Hindlimb muscle (tissue), 1 donor: ENCODE measurements at places on chromosomes 11 and 22. TPM values are rescaled to one million over a fixed set of nuclear protein-coding genes. Genes with fewer than 3 reads are reported as not detected.
A peak's percentile ranks its signal among the peaks of the same experiment; 100 is the strongest.

DNA sequence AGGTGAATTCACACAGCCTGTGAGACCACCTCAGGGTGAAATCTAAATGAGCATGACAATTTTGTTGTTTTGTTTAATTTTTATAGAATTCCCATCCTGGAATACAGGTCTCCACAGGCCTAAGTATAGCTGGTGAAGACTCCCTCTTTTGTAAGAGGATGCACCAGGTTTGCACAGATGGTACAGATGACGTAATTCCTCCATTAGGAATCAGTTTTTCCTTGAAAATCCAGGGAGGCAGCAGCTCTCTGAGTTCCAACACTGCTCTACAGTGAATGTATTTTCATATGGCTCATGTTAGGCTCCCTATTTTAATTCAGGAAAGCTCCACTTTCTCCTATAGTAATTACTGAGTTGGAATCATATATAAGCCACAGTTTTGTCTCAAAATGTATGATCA, 47.2 kb downstream of the USP28 start:
- DNase-seq: no peak

DNA sequence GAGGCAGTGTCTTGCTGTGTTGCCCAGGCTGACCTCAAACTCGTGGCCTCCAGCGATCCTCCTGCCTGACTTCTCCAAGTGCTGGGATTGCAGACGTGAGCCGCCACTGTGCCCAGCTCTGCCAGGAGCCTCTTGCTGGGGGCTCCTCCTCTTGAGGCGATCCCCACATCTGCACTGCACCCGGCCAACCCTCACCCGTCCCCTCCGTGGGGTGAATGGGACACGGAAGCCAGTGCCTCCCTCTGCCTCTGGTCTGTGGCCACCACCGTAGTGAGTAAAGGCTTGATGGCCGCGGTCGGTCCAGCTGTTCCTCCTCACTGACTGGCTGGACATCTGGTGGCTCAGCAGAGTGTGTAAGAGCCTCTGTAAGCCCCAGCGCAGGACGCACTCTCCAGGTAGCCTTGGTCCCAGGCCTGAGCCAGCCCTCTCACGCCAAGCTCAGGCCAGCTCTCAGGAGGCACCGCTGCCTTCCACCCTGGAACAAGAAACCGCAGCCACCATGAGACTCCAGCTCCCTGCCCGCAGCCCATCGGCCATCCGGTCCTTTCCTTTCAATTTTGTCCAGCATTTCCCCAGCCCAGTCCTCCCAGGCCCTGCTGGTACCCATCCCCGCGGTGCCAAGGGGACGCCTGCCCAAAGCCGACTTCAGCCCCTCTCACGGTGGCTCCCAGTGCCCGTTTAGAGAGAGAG, 100.3 kb downstream of the BRD1 start:
- no peak for DNase-seq

DNA sequence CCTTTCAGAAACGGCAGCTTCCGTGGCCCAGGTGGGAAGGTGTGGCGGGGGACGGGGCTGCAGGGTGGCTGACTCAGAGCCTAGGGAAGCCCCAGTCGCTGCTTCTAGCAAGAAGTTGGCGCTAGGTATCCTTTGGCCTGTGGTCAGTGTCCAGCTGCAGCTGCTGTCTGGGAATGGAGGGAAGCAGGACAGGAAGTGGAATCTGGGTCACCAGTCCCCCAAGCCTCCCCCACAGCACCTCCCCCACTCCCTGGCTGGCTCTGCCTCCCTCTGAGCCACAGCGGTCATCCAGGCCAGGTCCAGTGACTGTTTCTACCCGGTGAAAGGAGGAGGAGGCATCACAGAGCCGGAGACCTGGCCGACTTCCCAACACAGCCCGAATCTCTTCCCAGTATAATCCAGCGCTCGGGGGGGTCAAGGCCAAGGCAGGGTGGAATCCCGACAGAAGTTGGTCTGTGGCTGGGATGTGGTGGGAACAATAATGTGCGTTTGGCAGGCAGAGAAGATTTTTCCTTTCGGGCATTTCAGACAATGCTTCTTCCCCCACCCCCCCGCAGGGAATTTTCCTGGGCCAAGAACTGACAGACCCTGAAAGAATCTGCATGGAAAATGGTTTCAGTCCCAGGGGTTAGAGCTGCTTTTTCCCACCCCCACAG, 45.1 kb downstream of the C11orf96 start:
- DNase-seq: peak; percentile 88

GRCh38 chr11:134417871-134418840, 6.1 kb upstream of the B3GAT1 start:
- DNase-seq: peak; percentile 63

- DNase-seq: no peak
These were observed 769.8 kb downstream of the BRD1 start for GRCh38 chr22:49057910-49058309.

DNA sequence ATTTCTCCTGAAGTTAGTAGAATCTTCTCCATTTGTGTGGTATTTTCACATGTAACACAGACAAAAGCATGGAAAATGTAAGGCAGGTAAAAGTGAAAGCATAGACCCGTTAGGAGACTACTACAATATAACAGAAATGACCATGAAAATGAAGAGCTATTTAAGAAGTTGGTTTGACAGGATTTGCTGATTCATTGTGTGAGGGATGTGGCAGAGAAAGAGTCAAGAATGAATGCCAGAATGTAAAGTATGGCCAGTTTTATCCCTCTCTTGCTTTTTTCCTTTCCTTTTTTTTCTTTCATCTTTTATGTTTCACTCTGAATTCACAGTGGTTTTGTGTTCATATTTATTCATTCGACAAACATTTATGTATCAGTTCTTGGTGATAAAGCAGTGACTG, 115.9 kb downstream of the ARFGAP2 start:
- no peak for DNase-seq

- DNase-seq: no peak
These were observed 10.0 kb downstream of the VSIG10L2 start for GRCh38 chr11:125955856-125956255.

GRCh38 chr11:2645779-2646118, 54.0 kb downstream of the KCNQ1OT1 start:
- no peak for DNase-seq

DNA sequence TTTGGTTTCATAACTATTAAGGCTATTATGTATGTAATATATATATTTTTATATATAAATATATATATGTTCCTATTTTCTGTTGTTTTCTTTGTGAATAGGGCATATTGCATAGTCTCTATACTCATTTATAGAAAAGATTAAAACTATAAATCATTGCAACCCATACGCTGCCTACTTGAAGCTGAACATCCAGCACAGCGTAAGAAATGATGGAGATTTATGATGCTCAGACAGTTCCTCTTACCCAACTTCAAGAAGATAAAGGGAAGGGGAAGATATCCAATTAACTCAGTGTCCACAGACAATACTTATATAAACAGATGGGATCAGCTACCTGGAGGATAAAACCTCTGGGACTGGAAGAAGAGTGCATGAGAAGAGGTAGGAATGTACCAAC, 791.7 kb downstream of the FAM181B start:
- no peak for DNase-seq

DNA sequence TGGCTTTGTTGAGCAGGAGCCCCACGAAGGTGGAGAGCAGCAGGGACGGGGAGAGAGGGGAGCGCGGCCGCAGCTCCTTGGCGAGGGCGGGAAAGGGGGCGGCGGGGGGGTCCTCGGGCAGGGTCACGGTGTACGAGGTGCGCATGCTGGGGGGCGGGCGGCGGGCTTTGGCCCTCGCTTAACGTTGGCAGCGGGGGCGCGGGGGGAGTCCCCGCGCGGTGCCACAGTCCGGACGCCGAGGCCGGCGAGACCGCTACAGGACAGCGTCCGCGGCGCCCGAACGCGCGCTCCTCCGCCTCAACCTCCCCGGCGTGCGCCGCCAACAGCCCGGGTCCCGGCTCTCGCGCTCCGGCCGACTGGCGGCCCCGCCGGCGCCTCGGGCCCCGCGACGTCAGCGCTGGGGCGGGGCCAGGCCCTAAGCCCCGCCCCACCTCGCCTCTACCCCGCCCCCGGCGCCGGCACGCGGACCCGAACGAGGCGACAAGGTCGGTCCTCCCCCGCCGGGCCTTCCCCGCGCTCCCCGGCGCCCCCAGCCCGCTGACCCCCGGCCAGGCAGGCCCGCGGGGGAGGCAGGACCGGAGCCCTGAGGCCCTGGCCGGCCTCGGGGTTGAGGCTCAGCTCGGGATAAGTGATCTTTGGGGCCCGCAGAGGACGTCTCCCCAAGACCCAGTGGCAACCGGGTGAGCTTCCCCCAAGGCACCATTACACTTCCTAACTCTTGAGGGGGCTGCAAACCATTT, 17.5 kb downstream of the USP2 start:
- DNase-seq: no peak

DNA sequence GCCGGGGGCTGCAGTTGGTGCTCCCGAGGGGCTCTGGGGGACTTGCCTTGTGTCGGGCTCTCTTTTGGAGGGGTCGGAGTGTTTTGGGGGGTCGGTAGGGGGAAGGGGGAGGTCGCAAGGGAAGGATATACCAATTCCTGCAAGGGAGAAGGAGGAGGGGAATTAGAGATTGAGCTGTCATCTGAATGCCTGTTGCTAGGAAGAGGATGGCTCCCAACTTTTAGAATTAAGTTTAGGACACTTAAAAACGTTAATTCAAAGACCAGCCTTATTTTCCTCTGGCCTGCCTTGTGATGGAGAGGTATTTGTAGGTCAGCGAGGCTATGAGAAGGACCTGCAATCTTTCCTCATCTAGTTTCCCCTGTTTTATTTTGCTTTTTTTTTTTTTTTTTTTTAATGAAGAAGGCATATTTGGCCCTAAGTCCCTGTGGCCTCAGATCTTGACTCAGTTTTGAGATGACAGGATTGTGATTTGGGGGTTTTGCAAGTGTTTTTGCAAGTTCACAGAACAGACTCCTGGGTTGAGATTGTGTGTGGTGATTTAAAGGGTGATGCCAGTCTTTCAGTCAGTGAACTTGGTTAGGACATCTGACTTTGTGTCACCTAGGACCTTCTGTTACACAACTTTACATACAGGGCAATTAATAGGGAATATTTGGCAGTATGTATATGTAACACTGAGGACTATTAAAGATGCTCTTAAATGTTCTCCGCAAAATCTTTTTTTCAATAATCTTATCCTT, 672 bp downstream of the TMEM135 start:
- no peak for DNase-seq

DNA sequence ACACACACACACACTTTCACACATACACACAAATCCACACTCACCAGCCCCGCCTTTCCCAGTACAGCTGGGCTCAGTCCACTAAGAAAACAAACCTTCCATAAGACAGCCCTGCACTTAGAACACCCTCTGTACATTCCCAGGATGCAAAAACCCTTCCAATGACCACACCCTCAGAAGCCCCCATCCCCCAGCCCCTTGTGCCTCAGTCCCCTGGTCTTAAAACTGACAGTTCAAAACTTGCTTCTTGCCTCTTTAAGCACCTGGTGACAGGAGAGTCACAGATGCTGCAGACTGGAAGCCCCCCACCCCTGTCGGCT, 23.0 kb downstream of the APLNR start:
- DNase-seq: no peak

DNA sequence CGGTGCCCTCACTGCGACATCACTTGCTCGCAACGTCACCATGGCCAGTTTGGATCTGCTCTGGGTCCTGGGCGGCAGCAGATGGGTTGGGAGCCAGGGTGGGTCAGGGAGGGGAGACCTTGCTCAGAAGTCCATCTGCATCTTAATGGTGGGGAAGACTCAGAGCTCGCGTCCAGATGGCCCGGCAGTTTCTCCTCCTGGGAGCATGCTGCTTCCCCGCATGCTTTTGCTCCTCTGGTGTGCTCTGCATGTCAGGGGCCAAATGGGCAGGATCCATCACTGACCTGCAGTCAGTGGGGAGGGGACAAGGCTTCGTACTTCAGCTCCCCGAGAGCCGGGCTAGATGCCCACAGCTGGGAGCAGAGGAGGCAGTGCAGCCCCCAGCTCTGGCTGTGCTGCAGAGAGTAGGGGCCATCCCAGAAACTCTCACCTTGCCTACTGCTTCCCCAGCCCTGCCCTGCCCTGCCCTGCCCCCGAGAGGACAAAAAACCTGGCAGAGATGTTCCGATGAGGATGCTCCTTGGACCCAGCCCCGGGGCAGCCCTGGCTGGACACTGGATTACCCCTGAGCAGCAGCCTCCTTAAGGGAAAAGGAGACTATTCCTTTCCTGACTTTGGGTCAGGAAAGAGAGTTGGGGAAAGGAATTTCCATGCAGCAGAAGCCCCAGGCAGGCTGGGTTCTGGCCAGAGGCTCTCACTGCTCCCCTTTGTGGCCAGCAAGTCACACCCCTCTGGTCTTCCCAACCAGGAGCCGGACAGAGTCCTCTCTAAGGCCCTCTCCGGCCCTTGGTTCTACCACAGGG, 149.9 kb downstream of the PKNOX2 start:
- DNase-seq: no peak

GRCh38 chr11:75403983-75404658, 4.8 kb downstream of the RPS3 start:
- DNase-seq: no peak

- DNase-seq: no peak
These were observed 62.5 kb upstream of the SORL1-AS1 start for GRCh38 chr11:121515335-121515671.

Gene IL10RA
- polyA plus RNA-seq: 6.3 TPM

Gene CLDN5
- polyA plus RNA-seq: 58.6 TPM

Gene TRIM51
- polyA plus RNA-seq: not detected

Gene CYP2D6
- 1.4 TPM for polyA plus RNA-seq
